Fibroblast of skin of abdomen (primary cell): ENCODE measurements at places on chromosomes 7 and 10.

- DNase-seq, result no peak
Measured at GRCh38 chr10:94785211-94785610, 22.7 kb downstream of the CYP2C19 start.

DNA sequence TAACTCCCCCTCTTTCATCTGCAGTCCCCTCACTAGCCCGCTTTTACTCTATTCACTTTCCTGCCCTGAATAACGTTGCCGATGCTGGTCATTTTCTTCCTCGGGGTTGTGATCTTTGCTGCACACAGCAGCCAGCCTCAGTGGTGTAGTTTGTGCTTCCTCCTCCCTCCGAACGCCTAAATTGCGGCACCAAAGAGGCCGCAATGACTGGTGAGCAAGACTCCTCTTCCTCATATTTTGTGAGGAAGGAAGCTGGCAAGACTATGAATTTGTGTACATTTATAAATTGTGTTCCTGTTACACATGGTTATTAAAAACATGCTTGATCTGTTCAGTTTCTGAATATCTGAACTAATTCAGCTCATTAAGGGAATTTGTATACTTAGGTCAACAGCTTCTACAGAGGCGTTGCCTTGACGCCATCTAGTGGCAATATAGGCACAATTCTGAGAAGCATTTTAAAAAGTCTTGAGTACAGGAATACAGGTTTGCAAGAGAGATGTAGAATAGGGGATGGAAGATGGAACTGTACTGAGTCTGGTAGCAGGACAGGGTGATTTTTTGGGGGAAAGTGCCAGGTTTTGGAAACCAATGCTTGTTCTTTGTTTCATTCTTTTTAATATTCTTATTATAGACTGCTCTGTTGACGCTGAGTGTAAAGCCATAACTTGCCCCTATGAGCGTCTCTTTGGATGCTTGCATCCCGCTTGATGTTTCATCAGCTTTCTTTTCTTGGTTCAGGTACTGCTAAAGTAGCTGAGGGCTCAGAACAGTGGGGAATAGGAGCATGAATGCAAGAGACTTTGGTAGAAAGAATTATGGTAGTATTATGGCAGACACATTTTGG, 4.1 kb upstream of the TAS2R5 start:
- DNase-seq, result peak; percentile 37

DNA sequence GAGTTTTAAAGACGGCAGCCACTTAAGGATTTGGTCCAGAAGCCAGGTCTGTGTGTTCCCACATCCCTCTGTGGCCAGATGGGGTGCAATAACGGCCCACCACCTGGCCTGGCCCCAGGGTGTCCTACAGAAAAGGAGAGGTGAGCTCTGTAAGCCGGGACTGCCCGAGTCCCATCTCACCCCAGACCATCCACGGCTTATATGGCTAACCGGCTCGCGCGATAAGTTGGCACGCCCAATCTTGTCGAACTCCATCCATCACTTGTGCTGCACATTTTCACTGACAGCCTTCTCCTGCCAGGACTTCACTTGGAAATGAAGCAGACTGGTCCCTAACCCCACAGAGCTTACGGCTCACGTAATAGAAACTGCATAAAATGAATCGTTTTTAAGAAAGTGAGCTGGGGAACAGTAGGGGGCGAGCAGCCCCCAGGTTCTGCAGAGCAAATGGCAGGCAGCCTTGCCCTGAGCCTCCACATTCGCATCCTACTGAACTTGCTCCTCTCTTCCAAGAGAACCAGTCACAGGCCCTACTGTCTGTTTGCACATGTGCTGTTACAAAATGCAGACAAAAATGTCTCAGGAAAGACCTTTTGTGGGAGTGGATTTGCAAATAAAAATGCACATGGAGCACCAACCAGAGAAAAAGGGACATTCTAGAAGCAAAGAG, 98.2 kb downstream of the TNS3 start:
- peak; percentile 44 for DNase-seq

GRCh38 chr7:98075801-98076200, 30.9 kb upstream of the LMTK2 start:
- no peak for DNase-seq

GRCh38 chr7:64890761-64891362, 12.2 kb upstream of the ZNF273 start:
- DNase-seq, result no peak

DNA sequence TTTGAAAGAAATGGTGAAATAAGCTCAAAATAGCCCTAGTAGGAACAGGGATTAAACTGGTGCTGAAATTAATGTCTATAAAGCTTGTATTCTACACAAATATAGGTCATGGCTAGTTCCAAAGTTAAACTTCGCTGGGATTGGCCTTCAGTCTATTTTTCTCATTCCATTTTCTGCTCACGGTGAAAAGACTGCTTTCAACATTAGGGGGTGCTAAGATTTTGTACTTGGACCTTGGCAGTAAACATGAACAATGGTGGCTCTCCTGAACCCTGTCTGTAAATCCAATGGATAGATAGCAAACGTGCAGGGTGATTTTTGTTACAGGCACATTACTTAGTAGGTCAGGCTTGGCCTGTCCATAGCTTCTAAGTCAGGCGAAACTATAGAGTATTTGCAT, 36.0 kb upstream of the RSU1 start:
- DNase-seq, result peak; percentile 63

DNA sequence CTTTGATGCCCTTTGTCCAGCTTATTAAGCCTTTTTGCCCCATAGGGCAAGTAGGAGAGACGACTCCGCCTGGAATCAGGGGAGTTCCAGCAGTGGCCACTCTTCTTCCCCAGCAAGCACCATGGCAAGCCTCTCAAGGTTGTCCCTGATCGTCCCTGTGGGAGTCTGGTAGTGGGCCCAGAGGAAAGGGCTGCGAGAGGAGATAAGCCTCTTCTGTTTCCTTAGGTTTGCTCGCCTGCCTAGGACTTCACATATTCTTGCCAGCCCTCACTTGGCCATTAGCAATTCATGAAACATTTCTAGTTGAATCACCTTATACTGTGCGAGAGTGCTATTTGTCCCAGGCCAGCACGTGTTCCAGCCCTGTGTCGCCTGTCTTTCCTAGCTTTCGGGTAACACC, 47.8 kb upstream of the CPN1 start:
- DNase-seq, result no peak

DNA sequence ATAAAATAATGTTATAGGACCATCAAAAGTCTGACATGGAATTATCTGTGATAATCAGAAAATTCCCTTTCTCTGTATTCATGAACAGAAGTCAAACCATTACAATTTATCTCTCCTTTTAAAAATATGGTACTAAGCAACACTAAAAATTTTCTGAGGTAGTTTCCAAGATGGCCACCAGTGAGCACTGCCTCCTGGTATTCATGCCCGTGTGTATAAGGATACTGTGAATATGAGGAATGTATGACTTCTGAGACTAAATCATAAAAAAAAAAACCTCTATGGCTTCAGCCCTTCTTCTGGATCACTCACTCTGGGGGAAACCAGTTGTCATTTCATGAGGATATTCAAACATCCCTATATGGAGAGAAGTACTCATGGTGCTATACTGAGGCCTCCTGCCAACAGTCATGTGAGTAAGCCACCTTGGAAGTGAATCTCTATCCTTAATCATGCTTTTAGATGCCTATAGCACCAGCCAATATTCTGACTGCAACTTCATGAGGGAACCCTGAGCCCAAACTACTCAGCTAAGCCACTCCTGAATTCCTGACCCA, 41.1 kb downstream of the SIRT1 start:
- peak; percentile 78 for DNase-seq

DNA sequence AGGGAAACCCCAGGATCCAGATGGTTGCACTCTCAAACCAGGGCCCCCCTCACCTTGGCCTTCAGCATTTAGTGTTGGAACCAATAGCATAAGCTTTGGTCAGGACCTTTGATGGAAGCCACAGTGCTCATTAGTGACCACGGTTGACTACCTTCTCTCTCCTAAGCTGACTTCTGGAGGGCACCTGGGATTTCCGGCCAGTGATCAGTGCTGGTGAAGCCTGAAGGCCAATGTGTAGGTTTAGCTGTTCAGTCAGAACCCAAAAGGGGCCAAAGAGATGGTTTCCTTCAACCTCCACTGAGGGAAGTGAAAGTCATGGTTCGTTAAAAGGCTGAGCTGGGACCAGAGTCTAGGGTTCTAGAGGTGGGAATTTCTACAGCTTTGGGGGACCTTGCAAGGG, 46.4 kb downstream of the TCF7L2 start:
- no peak for DNase-seq

GRCh38 chr7:97293031-97293430, 175.5 kb downstream of the SDHAF3 start:
- no peak for DNase-seq

DNA sequence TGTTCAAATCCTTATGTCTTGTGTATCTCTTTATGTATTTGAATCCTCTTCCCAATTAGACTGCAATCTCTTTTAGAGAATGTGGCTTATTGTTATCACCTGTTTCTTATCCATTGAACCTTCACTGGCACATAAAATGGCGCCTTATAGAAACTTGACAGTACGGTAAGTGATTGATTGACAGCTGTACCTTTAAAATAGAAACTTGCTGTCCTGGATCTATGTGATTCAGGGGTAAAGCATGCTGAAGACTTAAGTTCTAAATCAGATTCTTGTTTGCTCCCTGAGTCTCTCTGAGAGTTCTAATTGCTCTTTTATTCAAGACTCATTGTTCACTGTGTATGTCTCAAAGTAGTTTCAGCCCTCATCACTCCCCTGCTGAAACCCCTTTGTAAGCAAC, 91.3 kb downstream of the CACNB2 start:
- DNase-seq, result peak; percentile 4

- DNase-seq, result no peak
Measured at GRCh38 chr10:33256458-33256857, 78.0 kb downstream of the NRP1 start.

- DNase-seq, result no peak
Measured at GRCh38 chr7:18347170-18347569, 148.4 kb upstream of the HDAC9 start.

DNA sequence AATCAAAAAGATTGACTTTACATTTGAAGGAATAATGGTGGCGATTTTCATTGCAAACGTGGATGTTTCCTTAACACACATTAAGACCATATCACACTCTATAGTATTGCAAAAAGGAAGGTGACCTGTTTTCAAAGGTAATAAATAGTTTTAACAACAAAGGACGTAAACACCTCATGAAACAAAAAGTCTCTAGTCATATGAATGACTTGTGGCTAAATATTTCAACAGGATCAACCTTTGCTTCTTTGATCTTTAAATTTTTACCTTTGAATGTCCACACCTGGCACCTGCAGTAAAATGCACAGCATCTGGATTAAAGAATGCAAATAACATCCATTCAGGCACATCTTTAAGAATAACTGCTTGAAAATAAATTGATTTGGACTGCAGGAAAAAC, 30.0 kb upstream of the FERD3L start:
- DNase-seq, result no peak

- no peak for DNase-seq
Measured at GRCh38 chr7:106236065-106236464, 48.7 kb downstream of the NAMPT start.

DNA sequence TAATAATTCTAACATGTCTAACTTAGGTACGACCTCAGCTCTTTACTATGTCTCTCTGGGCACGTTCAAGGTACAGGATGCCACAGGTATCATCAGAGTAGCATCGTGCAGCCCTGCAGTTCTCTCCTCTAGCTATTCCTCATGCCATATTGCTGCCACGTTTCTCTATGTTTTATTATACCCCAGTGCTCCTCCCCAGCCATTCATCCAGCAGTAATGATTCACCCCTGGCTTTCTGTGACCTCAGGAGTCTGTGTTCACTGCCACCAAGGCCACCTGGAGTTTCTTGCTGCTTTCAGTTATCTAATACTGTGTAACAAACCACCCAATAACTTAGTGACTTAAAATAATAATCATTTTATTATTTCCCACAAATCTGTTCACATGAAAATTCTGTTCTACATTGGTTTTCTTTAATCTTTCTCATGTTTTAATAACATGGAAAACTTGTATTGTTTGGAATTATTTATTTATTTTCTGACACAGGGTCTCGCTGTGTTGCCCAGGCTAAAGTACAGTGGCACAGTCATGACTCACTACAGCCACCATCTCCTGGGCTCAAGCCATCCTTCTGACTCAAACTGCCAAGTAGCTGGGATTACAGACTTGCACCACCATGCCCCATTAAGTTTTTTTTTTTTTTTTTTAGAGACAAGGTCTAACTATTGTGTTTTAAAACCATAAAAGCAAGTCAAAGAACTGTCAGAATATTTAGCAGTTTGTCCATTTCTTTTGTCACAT, 21.8 kb downstream of the REEP3 start:
- peak; percentile 32 for DNase-seq

GRCh38 chr7:87119581-87119980, 32.7 kb upstream of the DMTF1 start:
- peak; percentile 1 for DNase-seq

DNA sequence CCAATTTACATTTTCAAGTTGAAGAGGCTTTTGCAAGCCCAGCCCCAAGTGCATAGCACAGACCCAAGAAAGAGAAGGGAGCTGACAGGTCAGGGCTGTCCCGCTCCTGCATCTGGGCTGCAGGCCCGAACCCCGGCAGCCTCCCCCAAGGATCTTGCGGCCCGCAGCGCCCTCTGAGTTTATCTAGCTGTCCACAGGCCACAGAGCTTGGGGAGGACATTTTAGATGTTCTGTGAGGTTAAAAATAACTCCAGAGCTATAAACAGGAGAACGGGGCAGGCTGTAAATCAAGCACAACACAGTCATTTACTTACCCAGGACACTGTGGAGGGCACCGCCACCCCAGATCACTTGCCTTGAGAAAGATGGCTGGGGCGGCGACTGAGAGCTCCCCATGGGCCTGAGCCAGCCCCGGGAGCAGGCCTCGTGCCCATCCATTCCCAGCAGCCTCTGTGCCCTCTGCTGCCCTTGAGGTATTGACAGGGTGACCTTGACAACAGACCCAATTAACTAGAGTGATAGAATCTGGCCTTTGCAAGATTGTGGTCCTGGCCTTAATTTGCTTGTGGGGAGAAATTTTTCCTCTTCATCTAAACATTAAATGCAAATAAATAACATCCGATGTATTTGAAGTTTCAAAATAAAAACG, 563.0 kb downstream of the TCERG1L start:
- DNase-seq, result no peak

GRCh38 chr10:1381339-1381738, 325.2 kb downstream of the WDR37 start:
- DNase-seq, result no peak

GRCh38 chr7:106777674-106778299, 87.3 kb upstream of the PIK3CG start:
- no peak for DNase-seq

DNA sequence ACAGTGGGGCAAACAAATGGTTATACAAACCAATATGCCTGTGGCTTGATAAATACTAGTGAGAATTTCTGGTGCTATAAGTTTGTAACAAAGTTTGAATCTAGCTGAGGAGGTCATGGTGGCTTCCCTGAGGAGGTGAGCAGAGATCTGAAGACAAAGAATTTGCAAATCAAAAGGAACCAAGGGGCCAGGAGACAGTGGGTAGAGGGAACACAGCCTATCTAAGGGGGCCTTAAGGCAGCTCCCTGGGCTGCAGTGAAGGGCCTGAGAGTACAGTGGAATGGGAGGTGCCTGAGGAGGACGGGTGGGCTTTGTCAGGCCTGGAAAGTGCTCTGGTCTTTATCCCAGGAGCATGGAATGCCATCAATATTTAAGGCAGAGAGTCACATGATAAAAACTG, 21.8 kb downstream of the RNF133 start:
- DNase-seq, result no peak

GRCh38 chr7:120738816-120739215, 119.1 kb downstream of the TSPAN12 start:
- DNase-seq, result no peak

- no peak for DNase-seq
Measured at GRCh38 chr10:110860576-110861241, 11.0 kb upstream of the PDCD4 start.
